ENCODE measurements at places on chromosomes 5 and 9.
A peak's percentile ranks its signal among the peaks of the same experiment; 100 is the strongest.

- DNase-seq, result peak; percentile 62
These were observed 1.6 kb downstream of the CSNK1A1 start for GRCh38 chr5:149549461-149550267.

DNA sequence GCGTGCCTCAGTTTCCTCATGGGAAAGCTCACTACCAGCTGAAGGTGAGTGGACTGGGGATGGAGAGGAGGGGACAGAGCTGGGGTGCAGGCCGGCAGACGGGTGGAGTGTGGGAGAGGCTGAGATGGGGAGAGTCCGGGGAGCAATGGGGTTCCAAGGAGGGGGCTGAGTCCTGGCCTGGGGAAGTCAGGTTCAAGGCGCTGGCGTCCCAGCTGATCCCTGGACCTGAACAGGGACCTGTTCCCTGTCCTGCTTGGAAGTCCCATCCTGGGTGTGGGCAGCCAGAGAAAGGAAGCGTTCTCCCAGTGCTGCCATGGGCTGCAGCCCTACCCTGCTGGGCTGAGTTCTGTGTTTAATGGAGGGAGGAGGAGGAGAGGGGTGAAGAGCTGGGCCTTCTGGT, 60.9 kb upstream of the GNE start:
- DNase-seq, result no peak

- no peak for DNase-seq
These were observed 282.8 kb upstream of the C9orf72 start for GRCh38 chr9:27856054-27856453.

DNA sequence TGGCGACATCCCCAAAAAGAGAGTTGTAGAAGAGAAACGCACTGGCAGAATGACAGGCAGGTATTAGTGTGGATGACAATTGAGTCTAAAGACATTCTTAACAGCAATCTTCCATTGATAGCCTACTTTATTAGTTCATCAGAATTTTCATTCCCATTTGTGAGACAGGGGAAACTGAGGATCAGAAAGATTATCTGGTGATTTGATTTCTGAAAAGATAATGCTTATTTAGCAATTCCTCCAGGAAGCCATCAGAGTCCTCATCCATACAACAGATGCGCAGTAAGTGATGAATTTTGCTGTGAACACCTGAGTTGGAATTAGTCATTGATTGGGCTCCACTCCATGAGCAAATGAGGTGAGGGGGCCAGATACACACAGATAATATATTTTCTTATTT, 57.3 kb upstream of the ANKRD33B start:
- no peak for DNase-seq

DNA sequence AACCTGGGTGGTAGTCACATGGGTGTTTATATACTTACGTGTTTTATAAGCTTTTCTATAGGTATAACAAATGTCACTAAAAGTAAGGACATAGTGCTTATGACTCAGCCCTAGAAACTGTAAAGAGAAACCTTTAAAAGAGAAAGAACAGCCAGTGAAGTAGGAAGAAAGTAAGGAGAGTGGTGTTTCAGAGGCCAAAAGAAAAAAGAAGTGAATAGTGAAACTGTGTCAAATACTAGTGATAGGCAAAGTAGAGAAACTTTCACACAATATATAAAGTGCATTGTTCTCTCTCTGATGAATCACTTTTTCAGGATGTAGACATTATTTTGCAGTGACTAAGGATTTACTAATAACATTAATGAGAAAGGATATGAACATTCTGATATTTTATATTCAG, 74.2 kb upstream of the SUSD1 start:
- no peak for DNase-seq

DNA sequence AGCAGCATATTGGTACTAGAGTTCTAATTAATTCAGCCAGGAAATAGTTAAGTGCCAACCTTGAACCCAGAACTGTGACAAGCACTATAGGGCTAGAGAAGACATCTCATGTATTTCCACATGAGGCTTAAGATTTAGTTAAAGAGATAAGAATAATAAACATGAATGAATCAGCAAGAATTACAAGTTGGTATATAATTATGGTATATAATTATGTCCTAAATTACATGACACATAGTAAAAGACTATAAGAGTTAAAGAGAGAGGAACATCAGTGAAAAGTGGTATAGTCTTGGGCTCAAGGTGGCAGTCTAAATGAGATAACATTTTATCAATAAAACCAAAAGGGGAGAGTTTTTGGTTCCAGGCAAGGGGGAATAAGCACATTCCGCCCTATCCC, 223.1 kb upstream of the NFIL3 start:
- no peak for DNase-seq

- DNase-seq, result no peak
These were observed 248.7 kb downstream of the SPOCK1 start for GRCh38 chr5:137250421-137250820.

DNA sequence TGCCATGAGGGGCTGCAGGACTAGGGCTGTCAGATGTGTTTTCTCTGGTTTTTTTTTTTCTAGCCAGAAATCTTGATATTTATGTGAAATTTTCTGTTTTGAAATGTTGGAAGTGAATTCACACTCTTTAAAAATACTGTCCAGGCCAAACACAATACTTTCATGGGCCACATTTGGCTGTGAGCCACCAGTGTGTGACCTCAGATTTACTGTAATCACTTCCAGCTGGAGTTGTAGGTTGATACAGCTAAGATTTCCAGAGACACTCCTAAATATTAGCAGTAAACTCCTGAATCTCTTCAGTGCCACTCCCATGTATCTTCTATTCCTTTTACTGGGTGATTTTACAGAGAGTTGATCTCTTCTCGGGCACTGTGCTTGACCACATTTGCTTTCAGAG, 92.2 kb upstream of the CKMT2 start:
- DNase-seq, result no peak

GRCh38 chr9:72363236-72363635, 1.8 kb downstream of the ZFAND5 start:
- DNase-seq, result no peak

GRCh38 chr5:139262059-139262741, 31.3 kb upstream of the MATR3 start:
- DNase-seq, result no peak

DNA sequence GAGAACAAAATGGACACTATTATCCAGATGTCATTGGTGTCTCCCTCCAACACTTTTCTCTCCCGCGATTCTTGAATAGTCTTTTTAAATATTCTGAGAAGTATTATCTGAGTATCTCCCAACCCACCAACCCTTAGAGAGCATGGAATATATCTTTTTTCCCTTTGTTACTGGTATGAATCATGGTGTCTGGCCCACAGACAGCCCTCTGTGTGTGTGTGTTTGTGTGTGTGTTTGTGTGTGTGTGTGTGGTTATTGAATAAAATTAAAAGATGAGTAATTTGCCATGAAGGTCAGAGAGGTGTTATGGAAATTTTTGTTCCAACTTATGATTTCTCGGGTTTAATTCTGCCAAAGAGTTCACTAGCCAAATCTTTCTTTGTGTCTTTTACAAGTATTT, 47.7 kb downstream of the CAMK4 start:
- DNase-seq, result no peak

DNA sequence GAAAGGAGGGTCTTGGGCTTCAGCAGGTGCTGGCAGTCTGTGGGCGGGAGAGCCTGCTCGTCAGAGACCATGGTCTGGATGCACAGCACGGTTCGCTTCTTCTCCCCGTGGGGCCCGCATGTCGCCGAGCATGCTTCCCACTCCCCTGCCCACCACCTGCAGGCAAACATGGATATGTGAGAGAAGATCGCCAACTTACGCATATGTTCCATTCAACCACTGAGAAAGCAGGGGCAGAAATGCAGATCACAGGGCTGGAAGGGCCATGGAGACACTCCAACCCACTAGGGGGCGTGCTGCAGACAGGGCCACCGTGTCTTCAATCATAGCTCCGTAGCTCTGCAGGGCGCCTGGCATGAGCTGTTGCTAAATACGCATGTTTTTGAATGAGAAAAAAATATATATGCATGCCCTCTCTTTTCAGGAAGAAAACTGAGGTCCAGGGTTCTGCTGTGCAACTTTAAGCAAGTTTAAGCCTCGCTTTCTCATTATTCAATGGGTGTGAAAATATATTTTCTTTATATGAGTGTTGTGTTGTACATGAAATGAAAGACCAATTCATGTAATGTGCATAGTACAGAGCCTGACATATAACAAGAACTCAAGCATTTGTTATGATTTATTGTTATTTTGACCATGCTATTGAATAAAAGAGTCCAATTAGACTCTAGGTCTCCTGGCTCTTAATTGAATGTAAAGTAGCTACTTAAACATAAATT, 148.0 kb downstream of the TARS1 start:
- peak; percentile 65 for DNase-seq

DNA sequence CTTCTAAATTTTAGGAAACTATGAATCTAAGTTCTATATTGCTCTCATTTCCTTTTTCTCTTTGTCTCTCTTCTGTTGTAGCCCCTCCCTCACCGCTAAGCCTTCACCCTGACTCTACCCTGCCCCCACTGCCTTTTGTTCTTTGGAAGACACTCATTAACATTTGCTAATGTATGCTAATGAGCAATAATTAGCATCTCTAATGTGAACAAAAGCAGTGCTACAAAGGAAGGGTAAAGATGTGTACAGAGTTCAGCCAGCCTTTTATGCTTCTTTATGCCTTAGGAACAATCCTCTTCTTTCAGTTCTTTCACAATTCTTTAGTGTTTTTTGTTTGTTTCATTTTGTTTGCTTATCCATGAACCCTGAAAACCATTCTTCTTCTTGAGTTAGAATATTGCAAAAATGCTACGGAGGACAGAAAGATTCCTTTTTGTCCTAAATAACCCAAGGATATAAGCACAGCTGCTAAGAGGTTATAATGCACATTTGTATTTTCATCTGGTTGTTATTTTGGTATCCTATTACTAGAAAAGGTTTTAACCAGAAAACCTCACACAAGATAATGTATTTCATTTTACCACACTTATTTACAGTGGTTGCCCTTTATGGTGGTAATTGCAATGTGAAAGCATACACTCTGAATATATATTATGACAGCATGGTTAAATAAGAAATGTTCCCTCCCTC, 159.3 kb downstream of the TMC1 start:
- no peak for DNase-seq

- no peak for DNase-seq
These were observed 15.1 kb upstream of the ISOC1 start for GRCh38 chr5:129079496-129079895.

GRCh38 chr5:29930316-29930715, 1263.2 kb upstream of the CDH6 start:
- DNase-seq, result no peak

- DNase-seq, result no peak
These were observed 51.2 kb upstream of the RPS23 start for GRCh38 chr5:82329393-82329792.

GRCh38 chr9:33151601-33152000, 15.5 kb downstream of the B4GALT1 start:
- no peak for DNase-seq

- peak; percentile 98 for DNase-seq
These were observed 151.1 kb upstream of the ERCC6L2 start for GRCh38 chr9:95724253-95724991.

DNA sequence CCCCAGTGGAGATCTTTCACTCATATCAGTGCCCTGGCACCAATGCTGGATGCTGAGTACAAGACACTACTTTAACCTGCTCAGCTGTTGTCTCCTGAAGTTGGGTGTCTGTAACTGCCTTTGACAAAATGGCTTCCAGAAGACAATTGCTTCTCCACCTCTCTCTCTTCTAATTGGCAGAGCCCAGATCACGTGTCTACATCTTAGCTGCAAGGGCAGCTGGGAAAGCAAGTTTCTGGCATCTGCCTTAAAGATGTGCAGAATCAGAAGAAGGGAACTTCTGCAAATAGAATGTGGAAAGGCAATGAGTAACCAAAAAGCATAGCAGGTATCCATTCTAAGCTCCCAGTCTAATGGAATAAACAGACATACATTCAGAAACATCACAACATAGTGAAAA, 81.1 kb downstream of the PDZD2 start:
- DNase-seq, result no peak

GRCh38 chr5:66851306-66851705, 255.1 kb downstream of the MAST4 start:
- no peak for DNase-seq

DNA sequence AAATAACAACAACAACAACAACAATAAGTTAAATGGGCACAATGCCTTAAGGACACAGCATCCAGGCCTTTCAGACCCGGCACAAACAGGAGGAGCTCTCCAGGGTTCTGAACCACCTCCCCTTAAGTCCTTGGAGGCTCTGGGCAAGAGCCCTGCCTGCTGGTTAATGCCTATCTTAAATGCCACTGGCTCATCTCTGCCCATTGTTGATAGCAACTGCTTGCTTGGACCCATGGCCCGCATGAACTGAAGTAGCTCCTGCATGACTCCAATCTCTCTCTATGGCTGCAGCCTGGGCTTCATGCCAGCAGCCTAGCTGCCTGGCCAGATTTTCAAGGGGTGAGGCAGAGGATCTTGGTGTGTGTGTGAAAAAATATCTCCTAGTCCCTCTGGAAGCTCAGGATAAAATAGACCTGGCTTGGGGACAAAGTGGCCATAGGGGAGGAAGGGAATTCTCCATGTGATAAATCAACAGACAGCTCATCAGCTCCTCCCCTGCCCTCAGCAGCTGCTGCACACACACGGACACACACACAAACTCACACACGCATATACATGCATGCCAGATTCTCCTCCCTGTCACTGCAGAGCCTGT, 27.4 kb downstream of the FAM219A start:
- DNase-seq, result peak; percentile 57

DNA sequence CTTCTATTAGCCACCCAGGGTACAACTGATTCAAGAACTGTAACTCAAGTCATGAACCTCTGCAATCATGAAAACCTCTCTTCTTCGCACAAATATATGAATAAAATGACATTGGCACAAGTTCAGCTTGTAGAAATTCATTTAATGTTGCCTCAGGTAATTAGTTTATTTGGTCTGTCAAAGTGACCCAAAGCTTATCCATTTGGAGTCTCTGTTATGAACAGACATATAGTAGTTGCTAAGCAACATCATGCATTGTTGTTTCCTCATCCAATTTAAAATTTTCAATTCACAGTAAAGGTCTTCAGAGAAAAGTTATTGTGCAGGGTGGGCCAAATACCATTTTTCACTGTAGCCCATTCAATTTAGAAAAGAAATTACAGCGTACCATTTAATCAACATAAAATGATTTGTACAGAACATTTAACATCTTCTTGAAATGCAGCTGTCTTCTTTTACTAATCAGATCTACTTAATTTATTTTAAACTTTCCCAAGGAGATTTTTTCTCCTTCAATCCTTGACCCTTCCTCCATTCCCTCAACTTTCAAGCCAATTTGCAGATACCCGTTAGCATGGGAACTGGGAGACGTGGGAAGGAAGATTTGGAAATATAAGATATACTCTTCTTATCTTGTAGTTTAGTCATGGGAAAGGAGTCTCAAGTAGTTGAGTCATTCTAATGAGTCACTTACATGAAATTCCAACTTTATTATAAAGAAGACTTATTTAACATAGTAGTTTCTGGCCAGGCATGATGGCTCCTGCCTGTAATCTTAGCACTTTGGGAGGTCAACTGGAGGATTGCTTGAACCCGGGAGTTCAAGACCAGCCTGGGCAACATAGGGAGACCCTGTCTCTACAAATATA, 231.3 kb downstream of the ATPSCKMT start:
- DNase-seq, result no peak
